ENCODE measurements at places on chromosomes 4 and X. TPM values are rescaled to one million over a fixed set of nuclear protein-coding genes. Genes with fewer than 3 reads are reported as not detected.

- DNase-seq = no peak
Measured at GRCh38 chr4:53963781-53964180, 100.6 kb downstream of the CHIC2 start.

DNA sequence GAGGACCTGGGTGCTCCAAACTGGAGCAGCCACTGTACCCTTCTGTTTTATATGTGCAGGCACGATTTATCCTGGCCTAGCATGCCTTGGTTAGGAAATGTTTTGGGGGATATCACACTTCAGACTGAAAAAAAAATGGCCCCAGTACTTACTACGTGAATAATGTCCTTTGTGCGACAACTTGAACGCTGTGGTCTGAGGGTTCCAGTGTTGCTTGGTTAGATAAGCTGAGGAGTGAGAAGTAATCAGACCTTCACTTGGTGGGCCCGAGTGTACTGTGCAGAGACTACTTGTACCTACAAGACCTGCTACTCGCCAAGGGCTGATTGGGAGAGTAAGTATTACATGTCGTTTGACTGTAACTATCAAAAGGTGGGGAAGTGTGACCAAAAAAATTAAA is 678 bp downstream of the DNAAF6 start:
- DNase-seq = no peak

GRCh38 chrX:150456466-150456865 is 93.3 kb downstream of the MAMLD1 start:
- DNase-seq = no peak

GRCh38 chr4:176309772-176310171 is 10.0 kb upstream of the SPCS3 start:
- no peak for DNase-seq

DNA sequence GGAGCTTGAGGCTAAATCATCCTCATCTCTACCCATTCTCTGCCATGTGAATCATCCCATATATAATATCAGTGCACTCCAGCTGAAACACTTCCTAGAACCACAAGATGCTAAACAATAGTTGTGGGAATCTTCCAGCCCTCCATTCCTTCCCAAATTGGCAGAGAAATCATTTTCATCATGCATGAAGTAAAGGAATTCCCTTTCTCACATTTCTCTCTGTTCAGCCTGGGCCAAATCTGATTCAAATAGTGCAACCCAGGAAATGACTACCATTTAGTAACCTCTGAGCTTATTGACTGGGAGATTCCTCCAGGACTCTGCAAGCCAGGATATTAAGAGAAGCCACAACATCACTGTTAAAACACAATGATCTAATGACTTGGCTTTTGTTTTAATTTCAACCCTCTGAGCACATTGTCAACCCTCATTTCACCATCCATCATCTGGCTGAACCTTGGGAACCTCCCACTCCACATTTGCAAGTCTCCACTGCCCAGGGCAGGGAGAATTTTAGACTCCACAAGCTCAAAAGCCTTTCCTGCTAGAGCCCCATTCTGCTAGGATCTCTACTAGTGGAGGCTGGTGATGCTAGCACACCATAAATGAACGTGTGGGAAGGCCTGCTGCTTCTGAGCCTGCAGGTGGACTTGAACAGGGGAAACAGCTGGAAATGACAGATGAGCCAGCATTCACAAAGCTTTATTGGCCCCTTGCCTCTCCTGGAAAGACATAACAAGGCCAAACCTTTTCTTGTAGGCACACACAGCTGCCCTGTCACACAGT is 133.9 kb downstream of the TET2 start:
- no peak for DNase-seq

- DNase-seq = no peak
Measured at GRCh38 chr4:788636-789297, 37.2 kb downstream of the CPLX1 start.

GRCh38 chr4:184968784-184969201 is 49.5 kb upstream of the HELT start:
- peak; percentile 20 for DNase-seq

GRCh38 chr4:80448056-80448455 is 112.5 kb downstream of the CFAP299 start:
- no peak for DNase-seq

DNA sequence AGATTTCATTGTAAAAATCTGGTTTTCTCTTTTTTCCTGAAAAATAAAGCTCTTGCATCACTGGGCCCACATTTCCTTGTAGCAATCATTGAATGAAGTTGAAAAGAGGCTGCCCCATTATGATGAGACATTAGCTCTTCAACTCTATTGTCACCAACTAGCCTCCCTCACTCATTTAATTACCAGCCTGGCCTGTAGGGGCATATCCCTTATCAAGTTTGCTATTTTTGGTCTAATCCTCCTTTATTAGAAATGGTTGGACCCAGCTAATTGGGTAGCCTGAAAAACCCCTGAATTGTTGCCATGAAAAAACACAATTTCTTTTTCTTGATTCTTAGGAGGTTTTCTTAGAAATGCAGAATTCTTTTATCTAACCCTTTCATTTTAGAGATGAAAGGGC is 164.6 kb upstream of the CASK start:
- no peak for DNase-seq

- no peak for DNase-seq
Measured at GRCh38 chr4:24382381-24382780, 202.0 kb downstream of the DHX15 start.

- DNase-seq = peak; percentile 91
Measured at GRCh38 chr4:98658287-98659105, at the start of gene TSPAN5. Gene TSPAN5 (minus strand): TSS chr4:98658611.

DNA sequence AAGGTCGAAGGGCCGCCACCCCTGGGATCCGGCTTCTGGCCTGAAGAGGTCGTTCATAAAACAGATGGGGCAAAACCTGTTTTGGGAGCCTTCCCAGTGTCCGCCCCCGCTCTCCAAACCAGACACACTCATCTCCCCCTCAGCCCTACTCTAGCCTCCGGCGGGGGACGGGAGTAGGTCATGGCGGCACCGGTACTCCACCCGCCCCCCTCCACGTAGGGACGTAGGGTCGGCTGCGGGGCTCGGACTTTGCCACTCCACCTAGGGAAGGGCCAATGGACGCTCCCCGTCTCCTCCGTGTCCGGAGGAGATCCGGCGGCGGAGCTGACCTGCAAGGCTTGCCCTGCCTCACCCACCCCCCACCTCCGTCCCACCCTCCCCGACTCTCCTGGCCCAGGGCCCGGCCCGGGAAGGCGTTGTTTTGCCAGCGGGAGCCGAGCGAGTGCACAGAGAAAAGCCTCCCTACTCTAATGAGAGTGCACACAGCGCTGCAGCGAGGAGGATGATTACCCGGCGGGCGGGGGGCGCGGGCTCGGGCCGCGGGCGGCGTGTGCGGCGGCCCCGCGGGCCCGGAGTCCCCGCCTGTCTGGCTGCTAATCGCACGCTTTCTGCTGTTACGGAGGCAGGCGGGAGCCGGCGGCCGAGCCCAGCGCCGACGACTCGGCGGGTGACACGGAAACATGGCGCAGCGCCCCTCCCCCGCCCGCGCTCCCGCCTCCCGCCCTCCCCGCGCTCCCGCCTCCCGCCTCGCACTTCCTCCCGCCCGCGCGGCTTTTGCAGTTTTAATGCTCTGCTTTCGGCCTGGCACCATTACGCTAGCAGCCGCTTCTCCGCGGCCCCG is 8.3 kb upstream of the BCOR start:
- DNase-seq = peak; percentile 85

GLRA3 gene
- total RNA-seq = not detected

MAGEC3 gene
- total RNA-seq = not detected

STOX2 gene
- not detected for total RNA-seq

NAP1L2 gene
- total RNA-seq = 2.9 TPM

ADGRG2 gene
- not detected for total RNA-seq

FAM9C gene
- total RNA-seq = not detected

TASL gene
- total RNA-seq = 1.7 TPM

Data from activated CD4-positive, alpha-beta T cell treated with anti-CD3 and anti-CD28 coated beads for 36 hours (primary cell).